B cell (primary cell): ENCODE measurements at places on chromosomes 11 and 22. TPM values are rescaled to one million over a fixed set of nuclear protein-coding genes. Genes with fewer than 3 reads are reported as not detected.
A peak's percentile ranks its signal among the peaks of the same experiment; 100 is the strongest.

Gene PLAAT2
- total RNA-seq, result not detected in 2 replicates

Gene TPBGL
- not detected in 2 replicates for total RNA-seq

Gene RASL10A
- 4.7 and 5.6 TPM in 2 replicates for total RNA-seq

Gene ANKK1
- 0.89 and 1.1 TPM in 2 replicates for total RNA-seq

Gene ADM2
- total RNA-seq, result 2.6 and 3.7 TPM in 2 replicates

Gene FAM180B
- total RNA-seq, result 0.20 TPM in 1 of 2 replicates, not detected in the other

Gene OR4D5
- not detected in 2 replicates for total RNA-seq

Gene H19
- not detected in 2 replicates for total RNA-seq

DNA sequence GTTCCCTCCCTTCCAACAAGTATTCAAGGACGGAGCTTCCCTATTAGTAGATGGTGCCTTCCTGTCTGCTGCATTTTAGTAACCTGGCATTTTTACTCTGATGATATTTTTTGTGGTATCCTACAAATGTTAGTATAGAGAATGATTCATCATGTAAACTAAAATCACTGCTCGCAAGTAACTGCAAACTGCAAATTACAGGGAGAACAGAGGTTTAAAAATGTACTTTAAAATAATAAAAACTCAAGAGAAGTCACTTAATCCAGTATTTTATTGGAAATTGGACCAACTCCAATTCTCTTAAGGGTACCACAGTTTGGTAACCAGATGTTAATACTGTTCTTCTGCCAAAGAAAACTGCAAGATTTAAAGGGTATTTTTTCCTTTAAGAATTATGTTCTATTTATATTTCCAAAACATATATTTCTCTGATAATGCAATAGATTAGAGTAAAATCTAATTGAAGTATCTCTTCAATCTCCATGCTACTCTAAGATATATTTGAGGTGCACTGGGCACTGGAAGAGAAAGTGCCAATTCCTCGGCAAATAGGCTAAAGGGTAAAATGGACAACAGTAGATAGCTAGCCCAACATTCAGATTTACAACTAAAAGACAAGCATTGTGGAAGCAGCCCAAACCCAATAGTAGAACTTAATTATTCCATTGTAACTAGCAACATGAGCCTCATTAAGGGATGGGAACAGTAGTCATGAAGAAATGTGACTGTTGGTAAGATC is 298.0 kb downstream of the TTC28 start:
- no peaks in the 10 kb centered on the region for H3K27me3 ChIP-seq
- no peak for DNase-seq
- H3K4me3 ChIP-seq, result no peak overlapping the region
- no peaks in the 10 kb centered on the region for H3K36me3 ChIP-seq
- no peaks in the 10 kb centered on the region for H3K4me1 ChIP-seq

DNA sequence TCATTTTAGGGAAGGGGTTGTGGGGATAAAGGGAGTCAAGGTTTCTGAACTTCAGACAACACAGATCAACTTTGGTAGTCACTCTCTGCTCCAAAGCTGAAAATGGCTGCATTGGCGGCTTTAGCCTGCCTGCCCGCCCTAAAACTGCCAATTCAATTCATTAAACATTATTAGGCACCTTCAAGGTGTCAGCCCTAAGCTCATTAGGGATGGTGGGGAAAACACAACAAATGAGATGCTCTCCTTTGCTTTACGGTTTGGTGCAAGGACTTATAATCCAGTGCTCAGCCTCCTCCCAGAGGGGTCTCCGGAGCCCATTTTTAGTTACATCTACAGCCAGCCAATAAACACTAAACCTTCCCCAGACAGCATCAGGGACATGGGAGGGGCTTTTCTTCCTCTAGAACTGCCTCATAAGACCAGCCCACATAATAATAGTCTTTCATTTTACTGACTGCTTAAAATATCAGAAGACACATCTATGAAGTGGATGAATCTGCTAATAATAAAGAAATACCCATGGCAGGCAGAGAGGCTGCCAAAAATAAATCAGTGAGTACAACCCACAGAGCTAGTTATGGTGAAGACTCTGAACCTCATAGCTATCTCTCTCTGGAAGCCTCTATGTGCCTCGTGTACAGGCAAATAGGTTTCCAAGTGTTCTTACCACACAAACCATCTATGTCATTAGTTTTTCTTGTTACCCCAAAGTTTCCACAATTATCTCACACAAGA is 102.8 kb upstream of the NCAM1 start:
- no peak overlapping the region for H3K27ac ChIP-seq
- H3K36me3 ChIP-seq, result no peaks in the 10 kb centered on the region
- no peaks in the 10 kb centered on the region for H3K4me1 ChIP-seq
- no peaks in the 10 kb centered on the region for H3K27me3 ChIP-seq
- no peak overlapping the region for H3K4me3 ChIP-seq

DNA sequence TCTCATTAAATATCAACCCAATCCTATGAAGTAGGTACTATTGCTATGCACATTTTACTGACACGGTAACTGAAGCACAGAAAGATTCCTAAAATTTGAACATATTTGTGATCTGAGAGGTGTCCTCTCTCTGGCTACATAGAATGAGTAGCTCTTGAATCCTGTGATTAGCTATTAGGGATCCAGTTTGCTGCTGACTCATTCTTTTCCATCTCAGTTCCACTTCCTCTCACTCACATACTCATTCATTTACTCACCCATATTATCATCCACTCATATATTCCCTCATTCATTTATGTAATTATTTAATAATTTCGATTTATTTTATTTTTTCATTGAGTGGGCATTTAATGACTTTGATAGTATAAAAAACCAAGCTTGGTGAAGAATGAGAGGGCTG is 42.7 kb downstream of the OR5B17 start:
- H3K4me1 ChIP-seq, result no peaks in the 10 kb centered on the region
- H3K36me3 ChIP-seq, result no peaks in the 10 kb centered on the region
- H3K27me3 ChIP-seq, result no peaks in the 10 kb centered on the region

- no peak overlapping the region for H3K4me3 ChIP-seq
- H3K36me3 ChIP-seq, result no peaks in the 10 kb centered on the region
- DNase-seq, result no peak
- no peaks in the 10 kb centered on the region for H3K27me3 ChIP-seq
These were observed 36.0 kb downstream of the PHLDB1 start for GRCh38 chr11:118643142-118643994.

GRCh38 chr22:22720201-22720723 is 75.8 kb downstream of the GGTLC2 start:
- peak overlapping the region; percentile 32 for H3K4me3 ChIP-seq
- peaks cover 43% of the 10 kb centered on the region for H3K4me1 ChIP-seq
- H3K27me3 ChIP-seq, result no peaks in the 10 kb centered on the region
- no peaks in the 10 kb centered on the region for H3K36me3 ChIP-seq
- peak overlapping the region; percentile 92 for H3K27ac ChIP-seq

DNA sequence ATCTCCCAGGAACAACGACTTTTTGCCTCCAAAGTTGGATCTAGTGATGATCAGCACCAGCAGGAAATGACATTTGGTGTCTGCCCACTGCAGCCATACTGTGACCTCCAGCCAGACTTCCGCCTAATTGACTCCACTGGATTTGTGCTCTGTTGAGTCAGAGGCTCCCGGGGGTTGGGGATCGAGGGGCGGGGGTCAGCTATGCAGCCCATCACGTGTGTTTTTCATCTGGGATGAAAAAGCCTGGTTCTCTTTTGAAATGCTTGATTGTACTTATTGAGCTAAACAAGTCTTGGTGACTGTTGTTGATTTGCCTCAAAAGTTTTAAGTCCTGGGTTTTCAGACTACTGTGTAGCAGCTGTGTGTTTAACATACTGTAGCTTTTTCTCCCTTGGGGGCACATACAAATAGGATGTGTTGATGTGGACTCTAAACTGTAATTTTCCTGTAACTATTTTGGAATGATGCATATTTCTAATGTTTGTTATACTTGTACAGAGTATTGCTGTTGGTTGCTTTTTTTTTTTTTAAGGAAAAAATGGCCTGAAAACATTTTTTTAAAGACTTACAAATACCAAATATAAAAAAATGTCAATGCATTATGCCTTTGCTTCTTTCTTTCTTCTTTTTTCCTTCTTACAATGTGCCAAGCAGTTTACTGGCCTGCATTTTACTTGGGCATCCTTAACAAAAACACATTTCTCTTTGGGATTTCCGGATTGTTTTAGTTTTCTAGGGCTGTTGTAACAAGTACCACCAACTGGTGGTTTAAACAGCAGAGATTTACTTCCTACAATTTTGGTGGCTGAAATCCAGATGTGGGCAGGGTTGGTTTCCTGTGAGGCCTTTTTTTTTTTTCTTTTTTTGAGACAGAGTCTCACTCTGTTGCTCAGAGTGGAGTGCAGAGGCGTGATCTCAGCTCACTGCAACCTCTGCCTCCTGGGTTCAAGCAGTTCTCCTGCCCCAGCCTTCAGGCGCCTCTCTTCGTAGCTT is 46.1 kb upstream of the OR4B1 start:
- H3K27me3 ChIP-seq, result no peaks in the 10 kb centered on the region
- peaks cover 11% of the 10 kb centered on the region for H3K4me1 ChIP-seq
- no peak for DNase-seq
- H3K4me3 ChIP-seq, result no peak overlapping the region

GRCh38 chr22:29744902-29745301 is 21.9 kb downstream of the ZMAT5 start:
- no peak for DNase-seq
- no peaks in the 10 kb centered on the region for H3K27me3 ChIP-seq
- no peaks in the 10 kb centered on the region for H3K4me1 ChIP-seq
- H3K4me3 ChIP-seq, result no peak overlapping the region
- peaks cover 42% of the 10 kb centered on the region for H3K36me3 ChIP-seq

DNA sequence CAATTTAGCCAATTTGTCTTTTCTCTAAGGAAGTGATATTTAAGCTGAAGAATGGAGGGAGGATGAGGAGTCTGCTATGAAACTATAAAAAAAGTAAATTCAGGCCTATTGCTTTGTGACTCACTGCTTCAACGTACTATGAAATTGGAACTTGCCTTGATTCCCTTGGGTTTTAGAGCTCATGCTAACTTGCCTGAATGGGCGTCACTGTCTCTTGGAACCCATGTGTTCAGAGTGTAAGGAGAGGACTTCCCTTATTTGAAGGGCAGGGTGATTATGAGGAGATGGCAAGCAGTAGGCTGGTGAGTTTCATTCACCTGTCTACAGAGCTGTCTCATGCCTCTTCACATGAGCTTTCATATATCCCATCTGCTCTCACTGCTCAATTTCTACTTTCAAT is 28.7 kb upstream of the WT1 start:
- no peaks in the 10 kb centered on the region for H3K27me3 ChIP-seq
- H3K27ac ChIP-seq, result no peak overlapping the region
- no peak overlapping the region for H3K4me3 ChIP-seq

- DNase-seq, result no peak
- H3K36me3 ChIP-seq, result no peaks in the 10 kb centered on the region
- H3K27ac ChIP-seq, result no peak overlapping the region
- no peaks in the 10 kb centered on the region for H3K4me1 ChIP-seq
- H3K27me3 ChIP-seq, result no peaks in the 10 kb centered on the region
These were observed 23.7 kb downstream of the SLC37A2 start for GRCh38 chr11:125086633-125087296.

- no peaks in the 10 kb centered on the region for H3K36me3 ChIP-seq
- no peak for DNase-seq
- no peak overlapping the region for H3K27ac ChIP-seq
- H3K4me3 ChIP-seq, result no peak overlapping the region
These were observed 442.7 kb downstream of the MIAT start for GRCh38 chr22:27099946-27100722.

- peaks cover 19% of the 10 kb centered on the region for H3K36me3 ChIP-seq
- DNase-seq, result no peak
- H3K4me1 ChIP-seq, result no peaks in the 10 kb centered on the region
These were observed 106.3 kb downstream of the KCNQ1OT1 start for GRCh38 chr11:2593393-2593950.

- no peaks in the 10 kb centered on the region for H3K36me3 ChIP-seq
- no peak overlapping the region for H3K4me3 ChIP-seq
- no peak for DNase-seq
- H3K27me3 ChIP-seq, result no peaks in the 10 kb centered on the region
These were observed 507.2 kb upstream of the LARGE1 start for GRCh38 chr22:34427436-34427835.

DNA sequence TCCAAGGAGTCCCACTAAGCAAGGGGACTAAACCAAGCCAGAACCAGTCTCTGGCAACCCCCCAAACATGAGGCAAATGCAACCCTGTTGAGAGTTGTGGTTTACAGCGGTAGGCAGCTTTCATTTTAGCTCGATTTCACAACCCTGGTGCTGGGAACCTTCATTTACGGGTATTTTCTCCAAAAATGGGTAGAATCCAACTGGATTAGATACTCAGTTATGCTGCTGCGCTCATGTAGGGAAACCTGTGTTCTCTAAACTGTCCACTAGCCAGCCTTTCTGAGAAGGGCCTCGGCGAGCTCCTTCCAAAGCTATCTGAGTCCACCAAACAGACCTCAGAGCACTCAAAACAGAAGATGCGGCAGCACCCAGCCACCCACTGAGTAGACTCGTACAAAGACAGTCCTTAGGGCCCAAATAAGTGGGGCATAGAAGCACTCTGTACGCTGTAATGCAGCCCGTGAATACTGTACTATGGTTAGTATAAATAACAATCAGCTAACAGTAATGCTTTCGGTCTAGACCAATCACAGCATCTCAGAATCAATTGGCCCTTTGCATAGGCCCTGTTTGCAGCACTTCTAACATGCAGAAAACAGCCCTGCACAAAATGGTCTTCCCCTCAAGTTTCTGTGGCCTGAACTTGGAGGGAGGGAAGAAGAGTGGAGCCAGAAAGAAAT is 104.7 kb downstream of the ETS1 start:
- H3K4me1 ChIP-seq, result peaks cover 82% of the 10 kb centered on the region
- H3K4me3 ChIP-seq, result no peak overlapping the region
- H3K36me3 ChIP-seq, result peaks cover 14% of the 10 kb centered on the region
- no peak for DNase-seq
- H3K27me3 ChIP-seq, result no peaks in the 10 kb centered on the region

DNA sequence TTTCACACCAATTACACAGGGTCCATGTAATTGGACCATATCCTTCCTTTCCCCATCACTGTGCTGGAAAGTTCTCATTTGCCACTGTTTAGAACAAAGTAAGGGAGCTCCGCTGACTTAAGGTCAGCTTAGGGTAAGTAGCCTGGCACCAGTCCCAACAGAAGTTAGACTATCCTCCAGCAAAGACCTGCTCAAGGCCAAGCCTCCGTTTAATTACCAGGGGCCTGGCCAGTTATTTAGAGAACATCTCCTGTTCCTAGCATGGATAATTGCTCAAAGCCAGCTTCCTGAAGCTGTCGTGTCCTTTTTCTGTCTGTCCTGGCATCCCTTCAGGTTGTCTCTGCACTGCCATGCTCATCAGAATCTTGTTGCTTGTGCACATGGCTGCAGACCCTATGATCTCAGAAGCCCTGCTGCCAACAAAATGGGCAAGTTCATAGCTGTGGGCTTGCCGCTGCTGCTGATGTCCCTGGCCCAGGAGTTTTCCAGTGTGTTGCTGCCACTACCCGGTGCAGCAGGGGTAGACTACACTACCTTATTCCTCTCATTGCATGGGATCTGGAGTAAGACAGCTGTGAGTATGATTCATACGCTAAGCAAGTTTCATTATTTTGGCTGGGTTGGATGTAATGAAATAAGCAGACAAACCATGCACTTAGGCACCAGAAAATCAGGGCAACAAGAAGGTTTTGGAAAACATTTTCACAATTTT is 8.1 kb downstream of the OR8A1 start:
- DNase-seq, result no peak
- H3K27me3 ChIP-seq, result no peaks in the 10 kb centered on the region
- H3K4me1 ChIP-seq, result no peaks in the 10 kb centered on the region
